ENCODE measurements at places on chromosomes 12 and 14.

GRCh38 chr14:69657950-69658355, 46.6 kb downstream of the SUSD6 start:
- no peak for DNase-seq

DNA sequence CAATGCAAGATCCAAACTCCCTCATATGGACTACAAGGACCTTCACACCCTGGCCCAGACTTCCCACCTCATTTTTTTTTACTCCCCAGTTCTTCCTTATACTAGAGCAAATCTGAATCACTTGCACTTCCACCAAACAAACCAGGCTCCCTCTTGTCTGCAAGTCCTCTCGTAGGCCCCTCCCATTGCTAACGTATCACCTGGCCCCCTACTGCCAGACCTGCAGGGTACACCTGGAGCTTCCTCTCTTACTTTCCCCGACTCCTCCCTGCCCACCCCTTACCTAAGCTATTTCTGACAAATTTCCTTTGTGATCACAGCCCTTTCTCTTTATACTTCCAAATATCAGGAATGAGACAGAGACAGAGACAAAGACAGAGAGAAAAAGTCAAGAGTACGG, 463.9 kb downstream of the GALC start:
- DNase-seq = no peak

DNA sequence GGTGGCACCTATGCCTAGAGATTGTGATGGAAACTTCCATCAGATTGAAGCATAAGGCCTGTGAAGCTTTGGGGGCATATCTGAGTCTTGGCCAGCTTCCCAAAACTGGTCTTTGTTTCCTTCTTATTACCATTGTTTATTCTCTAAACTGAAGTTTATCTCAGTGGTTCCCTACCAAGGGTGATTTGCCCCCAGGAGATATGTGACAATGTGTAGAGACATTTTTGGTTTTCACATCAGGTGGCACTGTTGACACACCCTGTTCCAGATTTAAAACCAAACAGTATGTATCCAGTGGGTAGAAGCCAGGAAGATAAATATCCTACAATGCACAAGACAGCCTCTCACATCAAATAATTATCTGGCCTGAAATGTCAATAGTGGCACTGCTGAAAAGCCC, 22.1 kb downstream of the RASSF9 start:
- no peak for DNase-seq

DNA sequence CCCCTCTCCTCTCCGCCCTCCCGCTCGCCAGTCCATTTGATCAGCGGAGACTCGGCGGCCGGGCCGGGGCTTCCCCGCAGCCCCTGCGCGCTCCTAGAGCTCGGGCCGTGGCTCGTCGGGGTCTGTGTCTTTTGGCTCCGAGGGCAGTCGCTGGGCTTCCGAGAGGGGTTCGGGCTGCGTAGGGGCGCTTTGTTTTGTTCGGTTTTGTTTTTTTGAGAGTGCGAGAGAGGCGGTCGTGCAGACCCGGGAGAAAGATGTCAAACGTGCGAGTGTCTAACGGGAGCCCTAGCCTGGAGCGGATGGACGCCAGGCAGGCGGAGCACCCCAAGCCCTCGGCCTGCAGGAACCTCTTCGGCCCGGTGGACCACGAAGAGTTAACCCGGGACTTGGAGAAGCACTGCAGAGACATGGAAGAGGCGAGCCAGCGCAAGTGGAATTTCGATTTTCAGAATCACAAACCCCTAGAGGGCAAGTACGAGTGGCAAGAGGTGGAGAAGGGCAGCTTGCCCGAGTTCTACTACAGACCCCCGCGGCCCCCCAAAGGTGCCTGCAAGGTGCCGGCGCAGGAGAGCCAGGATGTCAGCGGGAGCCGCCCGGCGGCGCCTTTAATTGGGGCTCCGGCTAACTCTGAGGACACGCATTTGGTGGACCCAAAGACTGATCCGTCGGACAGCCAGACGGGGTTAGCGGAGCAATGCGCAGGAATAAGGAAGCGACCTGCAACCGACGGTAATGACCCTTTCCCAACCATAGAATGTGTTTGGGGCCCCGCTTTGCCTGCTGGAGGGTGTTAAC, 615 bp downstream of the CDKN1B start:
- peak; percentile 36 for DNase-seq

DNA sequence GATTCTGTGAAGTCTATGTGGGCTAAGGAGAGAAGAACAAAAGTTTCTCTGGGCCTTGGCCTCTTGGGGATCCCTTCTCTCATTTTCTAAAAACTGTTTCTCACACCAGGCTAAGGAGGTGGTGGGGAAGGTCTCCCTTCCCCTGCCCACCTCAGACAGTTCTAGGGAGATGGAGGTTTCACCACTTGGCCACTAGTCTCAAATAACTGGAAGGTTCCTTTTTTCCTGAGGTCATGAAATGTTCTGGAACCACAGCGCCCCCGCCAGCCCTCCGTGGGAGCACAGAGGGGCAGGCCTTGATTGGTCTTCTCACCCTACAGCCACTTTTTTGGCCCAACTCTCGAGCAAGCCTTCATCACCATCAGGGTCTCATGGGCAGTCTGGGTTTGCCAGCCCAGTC, 12.6 kb downstream of the C12orf43 start:
- DNase-seq = no peak

GRCh38 chr12:109994401-109995175, 1.6 kb downstream of the GIT2 start:
- DNase-seq = no peak

All from HCEC 1CT (cell line).